ENCODE measurements at places on chromosomes 11 and 22.

DNA sequence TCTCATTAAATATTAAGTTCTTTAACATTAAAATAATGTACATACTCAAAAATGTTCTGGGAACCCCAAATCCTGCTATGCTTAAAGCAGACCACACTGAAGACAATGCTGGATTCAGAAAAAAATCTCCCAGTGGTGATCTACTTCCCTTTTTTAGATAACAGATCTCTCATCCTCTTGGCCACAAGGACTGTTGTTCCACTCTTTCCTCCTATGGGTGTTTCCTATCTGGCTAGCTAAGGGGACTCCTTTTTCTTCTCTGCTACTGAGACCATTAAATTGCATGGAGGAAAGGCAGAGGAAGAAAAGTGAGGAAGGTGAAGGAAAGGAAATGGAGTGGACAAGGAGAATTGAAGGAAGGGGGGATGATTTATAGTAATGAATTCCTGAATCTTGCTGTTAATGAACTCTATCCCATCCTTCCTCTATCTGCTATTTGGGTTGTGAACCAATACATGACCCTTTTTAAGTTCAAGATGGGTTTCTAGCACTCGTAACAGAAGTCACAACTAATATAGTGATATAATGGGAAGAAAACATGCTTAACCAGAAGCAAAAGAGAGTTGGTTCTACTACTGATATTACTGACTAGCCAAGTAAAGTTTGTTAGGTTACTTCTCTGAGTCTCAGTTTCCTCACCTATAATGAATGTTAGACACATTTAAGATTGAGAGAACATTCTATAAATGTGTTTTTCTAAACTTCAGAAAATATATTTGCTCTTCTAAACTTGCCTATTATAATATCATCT is 53.2 kb downstream of the PIK3C2A start:
- DNase-seq = no peak

- no peak for DNase-seq
Measured at GRCh38 chr11:11568651-11569229, 53.1 kb downstream of the GALNT18 start.

DNA sequence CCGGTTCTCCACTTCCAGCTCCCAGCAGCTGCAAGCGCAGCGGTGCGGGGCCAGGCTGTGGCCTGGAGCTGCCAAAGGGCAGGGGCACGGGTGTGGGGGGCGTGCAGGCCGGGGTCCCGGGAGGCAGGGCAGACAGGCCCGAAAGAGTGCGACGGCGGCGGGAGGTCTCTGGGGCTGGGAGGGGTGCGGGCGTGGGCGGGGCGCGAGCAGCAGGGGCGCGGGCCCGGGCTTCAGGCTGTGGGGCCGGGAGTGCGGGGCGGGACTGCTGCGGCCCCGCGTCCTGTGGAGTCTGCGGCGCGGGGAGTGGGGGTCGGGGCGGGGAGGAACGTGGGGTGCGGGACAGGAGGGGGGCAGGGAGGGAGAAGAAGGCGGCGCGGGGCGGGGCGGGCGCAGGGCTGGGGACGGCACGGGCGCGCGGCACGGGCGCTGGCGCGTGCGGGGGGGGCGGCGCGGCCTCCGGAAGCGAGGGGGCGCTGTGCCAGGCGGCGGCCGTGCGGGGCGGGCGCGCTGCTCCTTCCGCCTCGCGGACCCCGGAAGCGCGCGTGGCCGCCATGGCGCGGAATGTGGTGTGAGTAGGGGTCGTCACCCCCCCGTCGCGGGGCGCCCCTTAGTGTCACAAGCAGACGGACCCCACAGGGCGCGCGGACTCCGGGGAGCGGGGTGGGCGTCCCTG is at the start of gene MRPL23:
TSS of gene MRPL23 (plus strand) at position 521 of the 673 bp plus-strand sequence. CDS start at position 552, 31 bp downstream.
- DNase-seq = no peak

- DNase-seq = no peak
Measured at GRCh38 chr11:64916040-64916774, 802 bp downstream of the ATG2A start.

DNA sequence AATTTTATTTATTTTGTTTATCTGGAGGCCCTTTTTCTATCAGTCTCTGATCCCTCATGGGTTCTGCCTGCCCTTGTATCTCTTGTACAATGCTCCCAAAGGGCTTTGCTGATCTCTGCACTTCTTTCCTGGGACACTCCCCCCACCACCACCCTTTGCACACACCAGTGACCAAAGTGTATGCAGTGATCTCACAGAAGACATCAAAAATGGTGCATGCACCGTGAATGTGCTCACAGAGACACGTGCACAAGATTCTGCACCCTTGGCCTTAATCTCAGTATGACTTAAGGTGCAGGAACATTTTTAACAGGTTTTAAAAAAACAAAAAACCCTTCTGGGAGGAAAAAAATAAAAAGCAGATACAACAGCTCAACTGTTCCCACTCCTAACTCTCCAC is 12.2 kb upstream of the ADSL start:
- no peak for DNase-seq

GRCh38 chr11:123640677-123641494 is 13.5 kb downstream of the SCN3B start:
- no peak for DNase-seq

DNA sequence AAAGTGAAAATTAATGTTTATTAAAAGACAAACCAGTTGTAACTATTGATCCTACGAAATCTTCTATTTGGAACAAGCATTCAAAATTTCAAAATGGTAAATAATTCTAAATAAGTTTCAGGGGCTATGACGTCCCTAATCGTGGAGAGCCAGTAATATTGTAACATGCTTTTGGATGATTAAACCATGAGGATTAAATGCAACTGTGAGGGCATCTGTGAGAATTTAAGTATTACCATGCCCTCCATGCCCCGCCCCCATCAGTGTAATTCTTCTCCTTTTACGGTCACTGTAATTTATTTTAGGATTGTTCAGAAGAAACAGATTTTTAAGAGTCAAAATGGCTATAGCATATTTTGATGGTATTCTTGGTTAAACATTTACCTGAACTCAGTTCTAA is 133.2 kb downstream of the APOL5 start:
- no peak for DNase-seq

DNA sequence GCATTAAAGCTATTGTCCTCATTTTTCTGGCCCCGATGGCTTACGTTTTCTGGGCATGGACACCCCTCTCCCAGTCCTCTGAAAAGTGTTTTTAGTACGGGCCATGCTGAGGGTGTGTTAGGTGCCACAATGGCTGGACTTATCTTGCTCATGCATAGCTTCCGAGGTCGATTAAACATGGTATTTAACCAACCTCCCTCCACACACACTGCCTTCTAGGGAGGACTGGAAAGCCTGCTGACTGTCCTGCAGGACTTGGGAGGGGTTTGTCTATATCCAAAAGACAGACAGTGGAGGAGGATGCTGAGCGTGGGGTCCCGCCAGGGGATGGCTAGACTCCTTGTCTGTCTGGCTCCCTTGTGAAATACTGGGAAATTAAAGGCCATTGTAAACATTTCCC is 95.3 kb downstream of the FBXO7 start:
- DNase-seq = no peak

- no peak for DNase-seq
Measured at GRCh38 chr22:46929046-46929709, 166.7 kb downstream of the TBC1D22A start.
